ENCODE measurements at places on chromosomes 12 and 14. TPM values are rescaled to one million over a fixed set of nuclear protein-coding genes. Genes with fewer than 3 reads are reported as not detected.
A peak's percentile ranks its signal among the peaks of the same experiment; 100 is the strongest.

DNA sequence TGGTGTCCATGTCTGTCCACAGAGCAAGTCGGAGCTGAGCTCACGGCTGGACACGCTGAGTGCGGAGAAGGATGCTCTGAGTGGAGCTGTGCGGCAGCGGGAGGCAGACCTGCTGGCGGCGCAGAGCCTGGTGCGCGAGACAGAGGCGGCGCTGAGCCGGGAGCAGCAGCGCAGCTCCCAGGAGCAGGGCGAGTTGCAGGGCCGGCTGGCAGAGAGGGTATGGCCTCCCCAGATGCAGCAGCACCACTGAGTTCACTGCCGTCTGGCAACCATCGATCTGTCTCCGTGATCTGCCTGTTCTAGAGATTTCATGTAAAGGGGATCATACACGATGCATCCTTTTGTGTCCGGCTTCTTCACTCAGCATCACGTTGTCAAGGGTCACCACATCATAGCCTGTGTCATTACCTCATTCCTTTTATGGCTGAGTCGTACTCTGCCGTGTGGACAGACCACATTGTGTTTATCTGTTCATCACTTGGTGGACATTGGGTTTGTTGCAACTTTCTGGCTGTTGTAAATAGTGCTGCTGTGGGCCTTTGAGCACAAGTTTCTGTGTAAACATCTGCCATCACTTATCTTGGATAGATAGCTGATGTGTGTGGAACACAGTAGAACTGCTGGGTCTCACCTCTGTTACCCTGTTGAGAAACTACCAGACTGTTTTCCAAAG lies 21.9 kb downstream of the HIP1R start:
- no peak overlapping the region for H3K27ac ChIP-seq
- H3K4me1 ChIP-seq, result peaks cover 8% of the 10 kb centered on the region
- DNase-seq, result peak; percentile 91
- no peak overlapping the region for H3K4me3 ChIP-seq
- no peaks in the 10 kb centered on the region for H3K36me3 ChIP-seq

- peaks cover 15% of the 10 kb centered on the region for H3K4me1 ChIP-seq
- H3K36me3 ChIP-seq, result peaks cover 61% of the 10 kb centered on the region
- no peak overlapping the region for H3K4me3 ChIP-seq
Observed at GRCh38 chr12:128794661-128795529, 28.9 kb downstream of the SLC15A4 start.

DNA sequence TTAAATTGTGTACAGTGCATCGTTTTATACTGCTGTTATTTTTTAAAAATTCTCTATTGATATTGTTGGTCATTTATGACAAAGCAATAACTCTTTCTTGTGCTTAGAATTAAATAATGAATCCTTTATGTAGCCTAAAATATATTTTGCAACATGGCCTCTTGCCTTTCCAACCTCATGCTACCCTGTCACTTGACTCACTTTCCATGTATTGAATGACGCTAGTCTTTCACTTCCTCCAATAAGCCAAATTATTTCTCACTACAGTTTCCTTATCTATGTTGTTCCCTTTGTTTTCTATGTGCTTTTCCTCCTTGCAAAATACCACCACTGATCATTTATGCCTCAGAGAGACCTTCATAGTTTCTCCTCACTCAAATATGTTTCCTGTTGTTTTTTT lies 16.3 kb upstream of the EPYC start:
- H3K27me3 ChIP-seq, result no peaks in the 10 kb centered on the region
- no peak overlapping the region for H3K27ac ChIP-seq
- H3K36me3 ChIP-seq, result no peaks in the 10 kb centered on the region
- no peak for DNase-seq

DNA sequence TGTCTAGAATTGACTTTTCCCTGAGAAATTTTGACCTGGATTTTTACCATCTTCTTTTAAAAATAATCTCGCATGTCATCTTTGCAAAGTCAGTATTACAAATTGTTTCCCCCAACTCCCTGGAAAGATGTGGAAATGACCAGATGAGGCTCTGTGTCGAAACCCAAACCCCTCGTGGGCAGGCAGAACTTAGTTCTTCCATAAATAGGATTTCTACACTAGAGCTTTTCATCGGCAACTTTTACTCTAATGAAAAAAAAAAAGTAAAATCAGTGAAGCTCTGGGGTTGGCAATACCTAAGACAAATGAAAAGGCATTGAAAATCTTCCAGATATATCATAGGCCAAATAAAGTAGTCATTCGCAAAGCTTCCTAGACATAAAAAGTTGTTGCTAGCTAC lies 17.0 kb downstream of the SSPN start:
- peaks cover 10% of the 10 kb centered on the region for H3K4me1 ChIP-seq
- no peaks in the 10 kb centered on the region for H3K36me3 ChIP-seq
- DNase-seq, result no peak
- H3K27me3 ChIP-seq, result no peaks in the 10 kb centered on the region

DNA sequence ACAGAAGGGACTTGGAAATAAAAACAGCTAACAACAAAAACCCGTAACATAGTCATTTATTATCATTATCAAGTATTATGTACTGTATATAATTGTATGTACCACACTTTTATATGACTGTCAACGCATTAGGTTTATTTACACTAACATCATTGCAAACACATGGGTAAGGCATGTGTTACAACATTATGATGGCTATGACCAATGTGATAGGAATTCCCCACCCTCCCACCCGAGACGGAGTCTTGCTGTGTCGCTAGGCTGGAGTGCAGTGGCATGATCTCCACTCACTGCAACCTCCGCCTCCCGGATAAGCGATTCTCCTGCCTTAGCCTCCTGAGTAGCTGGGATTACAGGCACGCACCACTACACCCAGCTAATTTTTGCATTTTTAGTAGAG lies 82.6 kb downstream of the ERC1 start:
- H3K27ac ChIP-seq, result no peak overlapping the region
- H3K36me3 ChIP-seq, result no peaks in the 10 kb centered on the region
- no peaks in the 10 kb centered on the region for H3K27me3 ChIP-seq
- no peak overlapping the region for H3K4me3 ChIP-seq
- peaks cover 12% of the 10 kb centered on the region for H3K4me1 ChIP-seq

DNA sequence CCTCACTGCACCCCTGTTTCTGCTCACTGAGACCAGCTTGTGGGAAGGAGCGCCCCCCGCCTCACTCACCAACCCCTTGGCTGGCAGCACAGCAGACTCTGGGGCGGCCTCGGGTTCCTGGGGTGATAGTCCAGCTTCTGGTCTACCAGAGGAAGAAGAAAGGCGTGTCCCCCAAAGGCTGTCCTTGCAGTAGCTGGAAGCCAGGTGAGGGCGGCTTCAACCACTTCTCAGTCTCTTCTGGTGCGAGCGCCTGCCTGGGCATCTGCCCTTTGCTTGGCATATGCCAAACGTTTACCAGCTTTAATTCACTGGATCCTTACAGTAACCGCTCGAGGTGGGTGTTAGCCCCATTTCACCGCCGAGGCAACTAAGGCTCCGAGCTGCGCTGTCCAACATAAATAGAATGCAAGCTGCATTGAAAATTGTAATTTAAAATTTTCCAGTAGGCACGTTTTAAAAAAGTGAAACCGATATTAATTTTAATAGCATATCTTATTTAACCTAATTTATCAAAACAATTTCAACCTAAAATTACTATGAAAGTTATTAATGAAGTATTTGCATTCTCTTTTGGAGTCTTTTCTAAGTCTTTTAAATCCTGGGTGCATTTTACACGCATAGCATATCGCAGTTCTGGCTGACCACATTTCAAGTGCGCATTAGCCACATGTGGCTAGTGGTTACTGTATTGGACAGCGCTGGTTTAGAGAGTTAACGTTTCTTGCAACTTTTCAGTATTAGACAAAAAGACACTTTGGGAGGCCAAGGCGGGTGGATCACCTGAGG lies 872 bp downstream of the FAM177A1 start:
- DNase-seq, result peak; percentile 51
- H3K4me3 ChIP-seq, result peak overlapping the region; percentile 89
- H3K27me3 ChIP-seq, result no peaks in the 10 kb centered on the region

GRCh38 chr12:130286041-130286440 lies 51.6 kb upstream of the PIWIL1 start:
- no peaks in the 10 kb centered on the region for H3K4me1 ChIP-seq
- H3K27me3 ChIP-seq, result no peaks in the 10 kb centered on the region
- no peak overlapping the region for H3K27ac ChIP-seq
- no peak overlapping the region for H3K4me3 ChIP-seq

GRCh38 chr12:19852100-19852855 lies 413.0 kb downstream of the AEBP2 start:
- peaks cover 29% of the 10 kb centered on the region for H3K4me1 ChIP-seq
- no peak for DNase-seq
- H3K36me3 ChIP-seq, result no peaks in the 10 kb centered on the region
- H3K4me3 ChIP-seq, result no peak overlapping the region

DNA sequence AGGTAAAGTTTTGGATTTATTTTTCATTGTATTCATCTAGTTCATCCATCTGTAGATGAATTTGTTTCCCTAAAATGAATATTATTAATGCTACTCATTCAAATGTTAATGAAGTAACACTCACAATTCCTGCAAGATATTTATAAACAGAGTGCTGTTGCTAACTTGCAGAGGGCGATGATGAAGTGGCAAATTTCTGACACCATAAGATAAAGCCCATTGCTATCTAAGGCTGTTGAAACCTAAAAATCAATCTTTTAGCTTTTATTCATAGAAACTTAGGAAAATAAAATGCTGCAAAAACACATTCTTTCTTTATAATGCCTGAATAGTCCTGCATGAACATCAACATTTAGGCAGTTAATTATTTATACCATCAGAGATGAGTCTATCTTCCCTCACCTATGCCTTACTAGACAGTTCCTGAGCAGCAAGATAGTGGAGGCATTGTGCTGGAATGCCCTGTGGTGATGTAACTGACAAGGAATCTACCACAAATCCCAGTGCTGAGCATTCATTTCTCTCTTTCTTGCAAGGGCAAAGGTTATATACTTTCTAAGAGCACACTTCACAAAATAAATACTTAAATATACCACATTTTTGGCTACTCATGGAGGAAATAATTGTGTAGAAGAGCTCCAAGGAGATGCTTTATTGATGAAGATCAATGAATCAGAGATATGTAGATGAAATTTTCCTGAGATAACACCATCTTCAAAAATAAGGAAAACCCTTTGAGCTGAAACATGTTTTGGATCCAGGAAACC lies 57.6 kb downstream of the LMNTD1 start:
- H3K27me3 ChIP-seq, result no peaks in the 10 kb centered on the region
- peaks cover 18% of the 10 kb centered on the region for H3K4me1 ChIP-seq
- peak; percentile 79 for DNase-seq
- no peaks in the 10 kb centered on the region for H3K36me3 ChIP-seq
- H3K27ac ChIP-seq, result peak overlapping the region; percentile 20

ZFHX2 gene
- 0.59 TPM for total RNA-seq

CYP46A1 gene
- 0.59 TPM for total RNA-seq

UNC79 gene
- under 0.01 TPM for total RNA-seq

CORO1C gene
- 228 TPM for total RNA-seq
